ENCODE measurements at places on chromosomes 6 and 20. TPM values are rescaled to one million over a fixed set of nuclear protein-coding genes. Genes with fewer than 3 reads are reported as not detected.

The JPH2 gene
- 48.9 TPM for total RNA-seq

The PPP1R3D gene
- 16.9 TPM for total RNA-seq

The MCHR2 gene
- not detected for total RNA-seq

The OR2H2 gene
- total RNA-seq, result not detected

The ATP9A gene
- 49.5 TPM for total RNA-seq

Data from mucosa of gallbladder (tissue), 1 donor.